ENCODE measurements at places on chromosomes 2 and 18.

DNA sequence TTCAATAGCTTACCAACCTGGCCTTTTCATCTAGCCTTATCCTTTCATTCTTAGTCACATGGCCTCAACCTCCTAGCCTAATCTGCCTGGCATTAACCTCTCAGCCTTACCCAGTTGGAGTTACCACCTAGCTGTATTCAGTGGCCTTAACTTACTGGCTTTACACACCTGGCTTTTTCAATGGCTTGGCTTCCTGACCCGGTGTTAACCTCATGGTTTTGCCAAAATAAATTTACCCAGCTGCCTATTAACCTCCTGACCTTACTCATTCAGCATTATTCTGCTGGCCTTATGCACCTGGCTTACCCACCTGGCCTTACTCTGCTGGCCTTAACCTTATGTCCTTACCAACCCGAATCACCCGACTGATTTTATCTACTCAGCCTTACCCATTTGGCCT is 135.5 kb upstream of the ZSWIM2 start:
- no peak for DNase-seq

DNA sequence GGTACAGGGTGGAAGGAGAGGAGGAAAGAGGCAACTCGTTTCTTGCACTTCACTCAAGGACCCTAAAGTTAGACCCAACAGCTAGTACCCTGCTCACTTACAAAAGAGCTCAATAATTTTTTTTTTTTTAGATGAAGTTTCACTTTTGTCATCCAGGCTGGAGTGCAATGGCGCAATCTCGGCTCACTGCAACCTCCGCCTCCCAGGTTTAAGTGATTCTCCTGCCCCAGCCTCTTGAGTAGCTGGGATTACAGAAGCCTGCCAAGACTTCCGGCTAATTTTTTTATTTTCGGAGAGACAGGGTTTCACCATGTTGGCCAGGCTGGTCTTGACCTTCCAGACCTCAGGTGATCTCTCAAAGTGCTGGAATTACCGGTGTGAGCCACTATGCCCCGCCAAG is 4.1 kb downstream of the ASB3 start:
- DNase-seq: no peak

GRCh38 chr2:18752667-18753422 is 163.5 kb upstream of the NT5C1B start:
- no peak for DNase-seq

DNA sequence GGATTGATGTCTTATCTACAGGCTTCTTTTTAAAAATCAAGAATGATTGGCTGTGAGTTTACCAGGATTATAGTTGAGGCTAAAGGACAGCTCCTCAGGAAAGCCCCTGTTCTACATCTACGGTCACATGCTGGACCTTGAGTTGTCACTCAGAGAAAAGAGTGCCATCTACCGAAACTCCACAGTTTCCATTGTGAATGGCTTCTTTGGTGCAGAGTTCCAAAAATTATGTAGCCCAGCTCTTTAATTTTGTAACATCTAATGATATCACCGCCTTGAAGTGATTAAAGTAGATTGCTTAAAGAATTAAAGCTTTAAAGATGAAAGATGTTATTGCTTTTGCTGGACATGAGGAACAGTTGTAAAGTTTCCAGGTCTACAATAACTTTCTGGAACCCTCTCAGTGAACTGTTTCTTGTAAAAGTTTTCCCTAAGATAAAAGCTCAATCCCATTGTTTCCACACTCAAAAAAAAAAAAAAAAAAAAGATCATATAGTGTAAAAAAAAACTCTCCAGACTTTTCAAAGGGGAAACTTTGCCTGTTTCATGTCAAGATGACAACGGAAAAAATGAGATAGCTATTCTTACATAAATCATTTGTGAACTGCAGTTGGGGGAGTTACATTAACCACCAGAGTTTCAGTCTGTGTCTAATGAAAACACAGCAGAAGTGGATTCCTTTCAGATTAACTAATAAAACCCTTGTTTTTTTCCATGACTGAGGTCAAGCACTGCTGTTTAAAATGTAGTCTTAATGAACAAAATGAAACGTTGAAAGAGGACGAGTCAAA is 4.3 kb downstream of the COL3A1 start:
- DNase-seq: no peak

DNA sequence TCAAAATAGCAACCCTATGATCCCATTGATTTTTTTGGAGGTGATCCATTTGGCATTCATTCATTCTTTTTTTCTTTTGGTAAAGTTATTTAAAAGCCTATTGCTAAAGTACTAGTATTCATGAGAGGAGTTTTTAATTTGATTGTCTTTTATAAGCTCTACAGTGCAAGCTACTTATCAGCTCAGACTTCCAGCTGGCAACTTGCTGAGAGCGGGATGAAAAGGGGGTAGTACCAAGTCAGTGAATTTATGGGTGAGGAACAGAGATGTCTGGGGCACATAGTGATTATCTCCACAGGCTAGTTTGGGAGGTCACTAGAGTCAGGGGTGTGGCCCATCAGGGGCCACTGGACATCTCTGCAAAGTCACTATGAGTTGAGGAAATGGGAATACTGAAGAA is 202.4 kb downstream of the PIK3C3 start:
- DNase-seq: no peak

GRCh38 chr2:85066006-85066740 is 67.0 kb upstream of the TCF7L1 start:
- no peak for DNase-seq

- DNase-seq: no peak
Measured at GRCh38 chr2:24543252-24543651, 52.2 kb downstream of the NCOA1 start.
